ENCODE measurements at places on chromosomes 3 and 15. TPM values are rescaled to one million over a fixed set of nuclear protein-coding genes. Genes with fewer than 3 reads are reported as not detected.
A peak's percentile ranks its signal among the peaks of the same experiment; 100 is the strongest.

The PLSCR5 gene
- total RNA-seq, result not detected

GRCh38 chr15:45429941-45430792 lies 51.8 kb upstream of the GATM start:
- DNase-seq, result peak; percentile 57

The PCOLCE2 gene
- total RNA-seq, result 74.3 TPM

The GREM1 gene
- 0.49 TPM for total RNA-seq

The TNFSF10 gene
- 12.6 TPM for total RNA-seq

- DNase-seq, result no peak
These were observed 12.6 kb upstream of the NPAP1 start for GRCh38 chr15:24662991-24663390.

DNA sequence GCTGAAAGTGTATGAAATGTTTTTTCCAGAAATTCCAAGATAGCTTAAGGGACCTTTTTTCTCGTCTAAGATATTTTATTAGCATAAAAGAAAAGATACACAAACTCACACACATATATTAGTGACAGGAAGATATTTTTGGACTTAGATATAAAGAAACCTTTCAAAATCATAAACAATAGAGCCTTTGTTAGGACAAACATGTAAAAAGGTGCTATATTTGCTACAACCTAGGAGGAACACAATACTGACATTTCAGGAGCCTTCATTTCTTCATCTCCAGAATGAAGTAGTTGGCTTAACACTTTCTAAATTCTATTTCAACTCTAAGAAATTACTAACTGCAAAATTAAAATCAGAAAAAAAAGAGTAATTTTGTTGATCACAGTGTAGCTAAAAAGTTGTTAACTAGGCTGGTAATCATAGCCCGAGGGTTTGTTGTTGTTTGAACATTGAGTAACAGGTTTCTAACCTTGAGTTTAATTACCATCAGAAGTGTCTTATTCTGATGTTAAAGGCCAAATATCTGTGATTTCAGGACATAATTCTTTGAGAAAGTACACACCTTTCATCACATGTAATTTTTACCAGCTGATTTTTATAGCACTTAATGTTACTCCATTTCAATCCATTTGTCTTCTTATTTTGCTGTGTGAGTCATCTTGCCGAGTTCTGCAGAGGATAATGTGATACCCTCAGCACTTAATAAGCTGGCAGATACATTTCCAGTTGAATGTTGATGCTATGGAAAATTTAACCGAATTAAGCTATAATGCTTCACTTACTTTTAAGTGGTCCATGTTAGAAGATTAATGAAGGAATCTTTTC lies 97.3 kb downstream of the MBNL1 start:
- DNase-seq, result no peak

DNA sequence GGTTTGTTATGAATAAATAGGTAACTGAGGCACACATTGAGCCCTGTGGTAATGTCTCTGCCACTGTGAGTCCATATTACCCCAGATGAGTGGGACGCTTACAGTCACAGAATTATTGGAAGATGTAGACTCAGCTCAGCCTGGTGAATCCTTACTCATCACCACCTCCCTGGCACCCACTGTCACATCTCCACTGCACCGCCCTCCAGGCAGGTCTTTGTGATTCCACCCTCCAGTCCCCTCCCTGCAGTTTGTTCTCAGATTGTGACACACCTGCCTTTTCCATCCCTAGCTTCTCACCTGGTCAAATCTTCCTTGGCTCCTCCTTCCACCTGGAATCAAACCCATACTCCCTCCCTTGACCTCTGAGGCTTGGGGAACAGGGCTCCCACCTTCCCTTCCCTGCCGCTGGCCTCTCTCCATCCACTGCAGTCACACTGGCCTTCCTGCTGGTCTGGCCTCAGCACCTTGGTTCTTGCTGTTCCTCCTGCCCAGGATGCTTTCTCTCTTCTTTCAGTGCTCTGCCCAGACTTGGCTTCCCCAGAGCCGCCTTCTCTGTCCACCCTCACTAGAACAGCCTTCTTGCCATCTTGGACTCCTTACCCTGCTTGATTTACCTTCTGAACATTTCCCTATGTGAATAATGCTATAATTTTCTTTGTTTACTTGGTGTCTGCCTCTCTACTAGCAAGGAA lies 9.4 kb downstream of the SLC6A20 start:
- no peak for DNase-seq

The SMCO1 gene
- 73.0 TPM for total RNA-seq

GRCh38 chr3:136351905-136352304 lies 101.8 kb downstream of the PCCB start:
- DNase-seq, result no peak

DNA sequence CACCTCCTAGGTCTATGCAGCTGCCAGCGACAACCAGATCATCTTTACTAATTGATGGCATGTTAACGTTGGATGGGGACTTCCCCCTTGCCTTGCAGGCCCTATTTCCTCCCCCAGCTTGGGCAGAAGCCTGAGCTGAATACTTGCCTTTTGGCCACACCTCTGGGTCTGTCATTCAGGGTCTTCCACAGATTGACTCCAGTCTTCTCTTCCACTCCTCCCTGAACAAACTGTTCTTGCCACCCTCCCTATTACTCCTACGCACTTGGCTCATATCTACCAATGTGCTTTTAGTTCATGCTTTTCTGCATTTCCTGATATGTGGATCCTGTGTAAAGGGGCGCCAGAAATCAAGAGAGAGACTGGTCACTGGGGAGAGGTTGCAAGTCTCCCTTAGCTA lies 73.5 kb downstream of the DNASE1L3 start:
- DNase-seq, result no peak

The WDR93 gene
- total RNA-seq, result not detected

DNA sequence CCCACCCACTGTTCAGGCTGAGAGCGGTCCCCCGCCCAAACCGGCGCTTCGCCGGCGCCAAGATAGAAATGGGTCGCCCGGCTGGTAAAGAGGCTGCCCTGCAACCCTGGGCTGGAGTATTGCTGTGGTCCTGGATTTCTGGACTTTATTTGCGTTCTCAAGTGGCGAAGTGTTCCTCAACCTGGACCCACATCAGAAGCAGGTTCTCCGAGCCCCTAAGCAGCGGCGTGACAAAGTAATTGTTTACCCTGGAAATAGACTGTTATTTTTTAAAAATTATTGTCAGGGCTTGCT lies 481 bp upstream of the DYNC1LI1 start:
- no peak for DNase-seq

DNA sequence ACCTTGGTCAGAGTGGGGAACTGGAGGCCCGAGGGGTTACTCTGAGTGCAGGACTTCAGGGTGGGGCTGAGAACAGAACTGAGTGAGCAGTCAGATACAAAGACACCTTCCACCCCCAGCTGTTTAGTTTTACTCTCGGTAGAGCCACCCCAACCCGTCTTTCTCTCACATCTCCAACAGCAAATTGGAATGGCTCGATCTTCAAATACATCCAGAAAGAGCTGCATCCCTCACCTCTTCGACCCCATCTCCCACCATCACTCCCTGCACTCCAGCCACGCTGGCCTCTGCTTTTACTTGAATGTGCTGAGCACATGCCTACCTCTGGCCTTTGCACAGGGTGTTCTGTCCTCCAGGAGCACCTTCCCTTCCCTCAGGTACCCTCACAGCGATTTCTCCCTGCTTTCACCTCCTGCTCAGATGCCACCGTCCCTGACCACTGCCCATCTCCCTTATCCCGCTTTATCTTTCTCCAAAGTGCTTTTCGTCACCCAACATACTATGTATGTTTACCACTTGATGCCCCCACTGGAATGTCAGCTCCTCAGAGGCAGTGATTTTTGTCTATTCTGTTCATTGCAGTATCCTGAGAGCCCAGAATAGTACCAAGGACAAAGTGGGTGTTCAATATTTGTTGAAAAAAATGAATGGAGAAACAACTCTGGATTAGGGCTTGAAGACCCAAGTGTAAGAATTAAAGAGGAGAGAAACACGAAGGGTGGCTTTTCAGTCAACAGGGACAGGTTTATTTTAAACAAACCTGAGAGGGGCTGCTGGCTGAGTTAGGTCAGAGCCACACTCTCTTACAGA lies 4.4 kb downstream of the CHCHD4 start:
- no peak for DNase-seq

The TNNC1 gene
- total RNA-seq, result 8,962 TPM

The ZNF860 gene
- total RNA-seq, result 0.08 TPM

DNA sequence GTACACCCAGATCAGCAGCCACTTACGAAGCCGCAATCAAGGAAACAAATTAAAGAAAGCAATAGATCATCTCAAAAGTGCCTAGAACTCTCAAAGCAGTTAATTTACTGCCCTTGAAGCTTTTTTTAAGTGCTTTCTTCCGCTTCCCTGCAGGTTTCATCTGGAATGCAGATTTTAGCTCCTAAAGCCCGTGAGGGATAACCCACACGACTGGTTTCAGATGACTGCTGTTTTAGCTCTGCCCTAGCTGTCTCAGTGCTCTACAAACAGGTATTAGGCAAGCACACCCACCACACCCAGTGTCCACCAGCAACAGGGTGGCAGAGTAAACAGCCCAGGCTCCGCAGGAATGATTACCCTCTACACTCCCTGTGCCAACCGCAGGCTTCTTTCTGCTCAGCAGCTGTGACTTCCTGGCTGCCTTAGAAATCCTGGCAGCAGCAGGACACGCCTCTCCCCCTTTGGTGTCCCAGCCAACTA lies 126.0 kb downstream of the FMN1 start:
- DNase-seq, result peak; percentile 21

The MYZAP gene
- 934 TPM for total RNA-seq

DNA sequence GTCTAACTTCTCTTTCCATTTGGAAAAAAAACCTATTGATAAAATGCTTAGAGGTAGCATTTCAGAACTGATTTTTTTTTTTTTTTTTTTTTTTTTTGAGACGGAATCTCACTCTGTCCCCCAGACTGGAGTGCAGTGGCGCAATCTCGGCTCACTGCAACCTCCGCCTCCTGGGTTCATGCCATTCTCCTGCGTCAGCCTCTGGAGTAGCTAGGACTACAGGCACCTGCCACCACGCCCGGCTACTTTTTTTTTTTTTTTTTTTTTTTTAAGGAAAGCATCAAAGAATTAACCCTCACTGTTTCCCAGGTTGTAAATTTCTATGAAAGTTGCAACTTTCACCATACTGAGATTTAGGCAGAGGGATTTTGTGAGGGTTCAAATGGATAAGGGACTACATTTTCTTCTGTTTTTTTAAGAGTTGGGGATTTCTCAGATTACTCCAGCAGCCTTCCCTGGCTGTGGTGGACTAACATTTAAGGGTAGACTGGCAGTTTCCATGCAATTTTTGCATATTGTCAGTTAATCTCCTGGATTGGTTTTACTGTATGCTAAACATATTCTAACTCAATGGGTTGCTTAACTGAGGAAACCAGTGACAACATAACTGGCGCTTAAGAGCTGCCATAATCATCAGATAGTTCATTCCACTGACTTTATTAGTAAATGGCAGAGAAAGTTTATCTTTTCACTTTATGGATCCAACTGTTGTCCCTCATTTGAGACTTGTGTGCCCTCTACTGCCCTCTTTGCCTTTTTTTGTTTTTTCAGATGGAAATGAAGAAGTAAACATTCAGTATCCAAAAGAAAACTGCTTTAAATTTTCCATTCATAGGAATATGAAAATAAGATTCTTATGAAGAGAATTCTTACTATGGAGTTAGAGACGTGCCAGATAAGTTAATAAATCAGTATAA lies 93.7 kb downstream of the NPTN start:
- no peak for DNase-seq

DNA sequence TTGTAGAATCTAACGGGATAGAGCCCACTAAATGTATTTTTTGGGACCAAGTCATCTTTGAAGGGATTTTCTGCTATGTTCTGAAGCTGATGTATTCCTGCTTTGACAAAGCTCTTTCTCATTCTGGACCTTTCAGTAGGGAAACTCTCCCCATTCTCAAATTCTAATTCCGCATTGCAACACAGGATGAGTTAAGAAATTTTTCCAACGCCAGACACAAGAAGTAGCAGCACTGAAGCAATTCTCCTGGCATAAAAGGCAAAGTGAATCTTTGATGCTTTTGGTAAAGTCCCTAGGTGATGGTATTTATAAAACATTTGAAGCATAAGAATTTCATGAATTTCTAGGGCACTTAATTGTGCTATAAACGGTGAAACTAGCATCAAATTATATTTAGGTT lies 76.8 kb downstream of the ZPLD1 start:
- no peak for DNase-seq

DNA sequence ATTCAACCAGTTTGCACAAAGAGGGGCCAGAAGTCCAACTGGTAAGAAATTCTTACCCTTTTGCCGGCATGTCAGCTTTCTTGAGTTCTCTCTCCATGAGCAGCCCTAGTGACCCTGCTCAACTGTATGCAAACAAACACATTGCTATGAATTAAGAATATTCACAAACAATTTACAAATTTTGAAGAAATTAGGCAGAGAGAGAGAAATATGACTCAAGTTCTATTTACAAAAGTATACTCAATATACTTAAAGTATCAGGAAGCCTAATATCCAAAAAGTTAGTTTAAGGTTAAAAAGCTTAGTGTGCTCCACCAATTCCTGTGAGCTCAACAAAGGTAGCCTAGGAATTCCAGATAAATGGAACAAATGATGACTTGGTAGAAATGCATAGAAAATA lies 3.5 kb upstream of the EHHADH start:
- DNase-seq, result no peak

- no peak for DNase-seq
These were observed 21.6 kb upstream of the DUSP7 start for GRCh38 chr3:52077925-52078324.

The MEX3B gene
- total RNA-seq, result 2.5 TPM

- DNase-seq, result no peak
These were observed 157.9 kb downstream of the C3orf38 start for GRCh38 chr3:88307666-88308065.

- DNase-seq, result no peak
These were observed 129.3 kb upstream of the UBE2E2 start for GRCh38 chr3:23073724-23074305.

The GOLGA8M gene
- 2.5 TPM for total RNA-seq

- DNase-seq, result no peak
These were observed 205.1 kb downstream of the GAP43 start for GRCh38 chr3:115828401-115828800.

DNA sequence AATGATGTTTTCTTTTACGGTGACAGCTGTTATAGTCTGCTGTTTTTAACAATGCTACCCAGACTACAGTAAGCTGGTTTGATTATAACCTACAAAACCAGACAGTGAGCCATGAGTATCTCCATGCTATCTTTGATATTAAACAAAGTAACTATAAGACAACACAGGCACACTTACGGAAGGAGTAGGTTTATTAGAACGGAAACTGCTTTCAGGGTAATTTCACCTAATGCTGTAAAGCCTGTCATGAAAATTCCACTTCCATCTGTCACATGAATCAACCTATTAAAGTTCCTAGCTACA lies 33.0 kb downstream of the VPS13C start:
- no peak for DNase-seq

DNA sequence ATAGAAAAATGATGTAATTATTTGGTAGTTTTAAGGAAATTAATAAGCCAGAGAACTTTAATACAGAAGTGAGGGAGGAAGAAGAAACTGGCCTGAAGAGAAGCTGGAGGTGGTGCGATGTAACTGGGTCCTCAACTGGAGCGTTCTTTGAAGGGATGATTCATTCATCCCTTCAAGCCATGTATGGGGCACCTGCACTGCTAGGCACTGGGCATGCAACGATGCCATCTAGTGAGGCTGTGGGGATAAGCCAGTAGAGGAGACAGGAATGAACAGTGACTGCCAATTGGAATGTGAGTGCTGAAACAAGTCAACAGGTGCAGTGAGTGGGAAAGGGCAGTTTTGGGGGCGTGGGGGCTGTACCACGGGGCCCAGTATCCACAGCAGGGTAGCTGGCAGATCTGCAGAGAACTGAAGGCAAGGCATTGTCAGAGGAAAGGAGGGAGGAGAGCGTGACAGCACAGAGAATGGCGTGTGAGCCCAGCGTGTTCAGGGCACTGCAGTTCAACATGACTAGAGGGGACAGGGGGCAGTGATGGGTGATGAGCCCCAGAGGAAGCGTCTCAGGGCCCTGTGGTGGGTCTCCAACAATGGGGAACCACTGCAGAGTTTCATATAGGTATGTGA lies 3.8 kb upstream of the KIF23 start:
- no peak for DNase-seq
